ENCODE measurements at places on chromosomes 7 and 10.

GRCh38 chr7:139358541-139359365 lies 941 bp upstream of the LUC7L2 start:
- no peak for DNase-seq

GRCh38 chr10:72344932-72345331 lies 9.8 kb downstream of the DNAJB12 start:
- DNase-seq: no peak

DNA sequence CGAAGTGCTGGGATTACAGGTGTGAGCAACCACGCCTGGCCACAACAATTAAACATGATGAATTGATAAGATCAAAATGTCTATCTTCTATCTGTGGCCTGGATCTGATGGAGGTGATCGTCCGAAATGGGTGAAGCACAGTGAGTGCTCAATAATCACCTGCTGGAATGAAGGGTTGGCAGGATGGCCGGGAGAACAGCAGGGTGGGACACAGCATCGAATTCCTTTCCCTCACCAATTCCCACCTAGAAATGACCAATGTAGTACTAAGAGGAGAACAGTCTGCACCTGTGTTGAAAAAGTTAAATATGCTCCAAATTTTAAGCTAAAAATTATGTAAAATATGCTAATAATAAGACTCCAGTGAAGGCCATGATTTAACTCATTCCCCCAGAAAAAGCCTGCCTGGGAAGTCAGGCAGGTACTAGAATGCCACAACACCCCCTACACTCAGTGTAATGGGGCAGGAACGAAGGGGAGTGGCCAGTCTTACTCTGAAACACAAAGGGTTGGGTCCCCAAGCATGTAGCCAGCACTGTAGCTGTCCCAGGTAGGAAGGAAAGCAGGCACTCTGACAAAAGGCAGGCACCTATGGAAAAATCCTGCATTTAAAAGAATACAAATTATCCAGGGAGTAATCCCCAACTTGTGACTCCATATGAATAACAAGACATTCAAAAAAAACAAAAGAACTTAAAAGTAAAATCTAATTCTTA lies 110.3 kb downstream of the VPS41 start:
- peak; percentile 70 for DNase-seq

GRCh38 chr10:4803822-4804221 lies 22.2 kb upstream of the AKR1E2 start:
- DNase-seq: no peak

DNA sequence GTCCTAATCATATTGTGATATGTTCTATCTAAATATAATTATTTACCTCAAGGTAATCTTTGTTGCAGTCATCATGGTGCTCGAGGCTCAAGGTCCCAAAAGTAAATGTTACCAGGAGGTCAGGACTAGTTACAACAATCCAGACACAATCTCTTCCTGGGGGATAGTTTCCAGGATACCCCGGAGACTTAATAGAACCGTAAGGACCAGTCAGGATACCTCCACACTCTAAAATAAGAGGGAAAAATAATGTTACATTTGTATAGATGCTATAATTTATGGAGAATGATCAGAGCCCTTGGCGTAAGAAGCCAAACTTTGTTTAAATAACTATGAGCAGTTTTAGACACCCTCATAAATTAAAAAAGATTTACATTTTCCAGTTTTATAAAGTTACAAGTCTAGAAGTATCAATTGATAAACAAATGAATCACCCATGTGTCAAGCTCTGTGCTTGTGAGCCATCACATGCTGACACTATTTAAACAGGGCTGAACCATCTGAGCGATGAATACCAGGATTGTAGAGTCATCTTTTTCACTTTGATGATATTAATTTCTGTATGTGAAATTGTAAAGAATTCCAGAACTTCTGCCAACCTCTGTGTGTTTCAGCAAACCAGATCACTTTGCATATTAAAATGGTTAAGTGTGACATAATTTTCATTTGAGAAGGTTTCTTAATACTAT lies 41.3 kb downstream of the CUBN start:
- no peak for DNase-seq

- DNase-seq: no peak
Measured at GRCh38 chr7:70288781-70289456, 690.6 kb downstream of the AUTS2 start.

- DNase-seq: no peak
Measured at GRCh38 chr10:104485632-104486031, 132.0 kb downstream of the CFAP58 start.

DNA sequence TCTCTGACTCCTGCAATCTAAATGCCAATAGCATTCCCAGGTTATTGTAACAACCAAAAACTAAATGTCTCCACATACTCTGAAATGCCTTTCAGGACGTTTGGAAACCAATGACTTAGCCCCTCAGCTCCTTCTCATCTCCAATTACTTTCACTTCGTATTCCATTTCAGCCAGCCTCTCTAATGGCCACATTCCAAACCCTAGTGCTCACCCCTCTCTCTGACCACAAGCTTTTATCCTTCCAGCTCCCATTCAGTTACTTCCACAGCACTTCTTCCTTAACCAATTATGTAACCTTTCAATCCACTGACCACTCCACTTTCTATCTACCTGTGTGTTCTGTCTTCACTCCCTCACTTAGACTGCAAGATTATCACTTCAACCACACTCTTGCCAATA lies 4.3 kb downstream of the NOC3L start:
- no peak for DNase-seq

DNA sequence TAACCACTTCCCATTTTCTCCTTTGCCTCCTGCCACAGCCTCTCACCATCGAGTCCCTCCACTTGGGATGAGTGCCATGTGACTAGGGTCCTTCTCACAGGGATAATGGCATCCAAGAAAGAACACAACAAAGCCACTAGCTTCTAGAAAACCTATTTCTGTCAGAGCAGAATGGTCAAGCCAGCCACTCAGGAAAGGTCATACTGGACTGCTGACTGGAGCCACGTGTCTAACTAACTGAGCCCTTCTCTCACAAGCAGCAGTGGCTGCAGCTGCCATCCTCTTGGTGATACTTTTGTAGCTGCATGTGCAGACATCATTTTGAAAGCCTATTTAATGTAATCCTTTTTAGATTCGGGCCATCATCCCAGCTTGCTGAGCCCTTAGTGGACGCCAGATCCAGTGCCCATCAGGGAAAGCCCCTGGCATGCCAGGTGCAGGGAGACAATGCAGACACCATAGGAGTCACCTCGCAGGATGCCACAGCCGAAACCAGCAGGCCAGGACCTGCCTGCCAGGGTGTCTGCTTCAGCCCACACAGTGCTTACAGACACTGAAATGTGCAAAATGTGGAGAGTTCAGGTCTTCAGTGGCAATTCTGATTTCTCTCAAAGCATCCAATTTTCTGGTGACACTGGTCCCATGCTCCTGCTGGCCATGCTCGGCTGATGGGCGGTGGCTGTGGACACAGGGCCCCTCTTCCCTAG lies 98.3 kb upstream of the DDC start:
- DNase-seq: no peak

GRCh38 chr7:153386556-153386955 lies 627.0 kb downstream of the ACTR3B start:
- DNase-seq: no peak

GRCh38 chr10:98338318-98338717 lies 70.3 kb upstream of the LOXL4 start:
- DNase-seq: no peak

DNA sequence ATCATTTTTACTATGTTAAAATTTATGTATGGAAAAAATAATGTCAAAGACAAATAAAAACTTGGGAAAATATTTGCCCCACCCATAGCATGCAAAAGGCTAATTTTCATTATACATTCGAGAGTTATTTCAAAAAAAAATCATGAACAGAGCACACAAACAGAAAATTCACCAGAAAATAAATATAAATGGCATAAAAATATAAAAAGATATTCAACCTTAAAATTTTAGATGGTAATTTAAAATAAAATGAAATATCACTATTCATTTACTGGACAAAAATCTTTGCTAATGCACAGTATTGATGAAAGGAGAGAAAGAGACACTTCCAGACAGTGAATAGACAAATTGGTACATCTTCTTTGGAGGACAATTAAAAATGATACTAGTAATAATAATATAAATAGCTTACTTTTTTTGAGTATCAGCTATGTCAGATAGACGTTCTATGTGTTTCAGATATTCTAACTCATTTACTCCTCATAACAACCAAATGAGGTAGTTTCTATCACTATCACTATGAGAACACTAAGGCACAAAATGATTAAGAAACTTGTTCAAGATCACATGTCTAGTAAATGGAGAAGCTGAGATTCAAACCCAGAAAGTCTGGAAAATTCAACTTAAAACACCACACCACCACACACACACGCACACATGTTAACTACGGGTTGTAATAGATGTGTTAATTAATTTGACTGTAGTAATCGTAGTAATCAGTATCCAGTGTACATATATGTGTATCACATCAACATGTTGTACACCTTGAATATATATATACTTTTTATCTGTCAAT lies 63.0 kb downstream of the CCDC71L start:
- no peak for DNase-seq

DNA sequence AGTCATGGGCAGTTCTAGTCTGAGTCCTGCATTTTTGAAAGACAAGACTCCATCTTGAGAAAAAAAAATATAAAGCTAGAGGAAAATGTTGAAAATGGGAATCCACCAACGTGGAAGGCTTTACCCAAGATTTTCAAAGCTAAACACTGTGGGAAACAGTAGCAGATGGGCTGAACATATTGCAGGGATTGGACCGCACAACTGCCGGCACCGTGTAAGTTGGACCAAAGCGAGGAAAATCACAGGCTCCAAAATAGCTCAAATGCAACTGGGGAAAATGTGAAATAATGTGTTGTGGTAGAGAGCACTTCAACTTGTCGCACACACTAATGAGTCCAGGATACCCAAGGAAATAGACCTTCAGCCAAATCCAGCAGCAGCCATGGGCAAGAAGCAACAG lies 26.4 kb upstream of the ADRB1 start:
- no peak for DNase-seq

- DNase-seq: no peak
Measured at GRCh38 chr10:15444105-15445005, 73.3 kb upstream of the FAM171A1 start.

- peak; percentile 31 for DNase-seq
Measured at GRCh38 chr10:25493122-25493893, 318.5 kb downstream of the GPR158 start.

- DNase-seq: peak; percentile 26
Measured at GRCh38 chr7:137943132-137943551, 58.7 kb downstream of the CREB3L2 start.

DNA sequence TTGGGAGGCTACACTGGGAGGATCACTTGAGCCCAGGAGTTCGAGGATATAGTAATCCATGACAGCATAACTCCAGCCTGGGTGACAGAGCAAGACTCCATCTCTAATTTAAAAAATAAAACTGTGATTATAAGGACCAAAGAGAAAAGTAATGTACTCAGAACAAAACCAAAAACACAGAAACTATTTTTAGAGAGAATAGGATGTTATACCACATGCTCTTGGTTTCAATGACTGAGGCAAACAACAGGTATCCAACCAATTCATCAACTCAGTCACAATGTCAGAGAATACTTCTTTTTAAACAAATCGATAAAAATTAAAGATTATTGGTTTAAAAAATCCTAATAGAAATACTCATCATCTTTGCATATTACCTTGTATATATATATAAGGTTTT lies 186.7 kb downstream of the TPK1 start:
- DNase-seq: no peak

GRCh38 chr10:105758209-105758998 lies 1117.3 kb downstream of the SORCS3 start:
- DNase-seq: no peak

DNA sequence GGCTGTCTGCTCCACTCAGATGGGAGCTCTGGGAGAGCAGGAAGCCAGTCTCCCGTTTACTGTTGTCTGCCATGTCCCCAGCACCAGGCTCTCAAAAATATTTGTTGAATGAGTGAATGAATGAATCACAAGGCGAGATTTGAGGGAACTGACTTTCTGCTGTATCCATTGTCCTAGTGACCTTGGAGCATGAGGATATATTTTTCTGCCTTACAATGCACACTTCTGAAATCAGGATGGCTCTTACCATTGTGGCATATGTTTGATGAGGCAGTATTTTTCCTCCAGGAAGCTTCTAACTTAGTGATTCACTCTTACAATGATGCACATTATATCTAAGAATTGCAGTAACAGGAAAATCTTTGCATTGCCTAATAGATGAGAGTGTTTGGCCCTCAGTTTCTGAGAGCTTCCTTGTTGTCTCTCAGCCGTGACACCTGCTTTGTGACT lies 136.4 kb downstream of the RPS24 start:
- no peak for DNase-seq

GRCh38 chr10:64468219-64468618 lies 947.0 kb downstream of the REEP3 start:
- no peak for DNase-seq

DNA sequence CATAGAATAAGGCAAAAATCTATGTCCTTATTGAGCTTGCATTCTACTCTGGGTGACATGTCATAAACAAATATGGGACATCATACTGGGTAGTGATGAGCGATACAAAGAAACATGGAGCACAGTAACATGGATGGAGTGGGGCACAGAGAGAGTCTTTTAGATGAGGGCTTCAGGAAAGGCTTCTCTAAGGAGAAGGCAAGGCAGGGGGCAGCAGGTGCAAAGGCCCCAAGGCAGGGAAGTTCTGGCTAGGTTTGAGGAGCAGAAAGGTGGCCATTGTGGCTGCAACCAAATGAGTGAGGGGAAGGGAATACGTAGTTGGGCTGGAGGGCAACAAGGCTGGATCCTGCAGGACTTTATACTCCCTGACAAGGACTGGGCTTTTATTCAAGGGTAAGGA lies 211.4 kb downstream of the HERPUD2 start:
- DNase-seq: no peak

DNA sequence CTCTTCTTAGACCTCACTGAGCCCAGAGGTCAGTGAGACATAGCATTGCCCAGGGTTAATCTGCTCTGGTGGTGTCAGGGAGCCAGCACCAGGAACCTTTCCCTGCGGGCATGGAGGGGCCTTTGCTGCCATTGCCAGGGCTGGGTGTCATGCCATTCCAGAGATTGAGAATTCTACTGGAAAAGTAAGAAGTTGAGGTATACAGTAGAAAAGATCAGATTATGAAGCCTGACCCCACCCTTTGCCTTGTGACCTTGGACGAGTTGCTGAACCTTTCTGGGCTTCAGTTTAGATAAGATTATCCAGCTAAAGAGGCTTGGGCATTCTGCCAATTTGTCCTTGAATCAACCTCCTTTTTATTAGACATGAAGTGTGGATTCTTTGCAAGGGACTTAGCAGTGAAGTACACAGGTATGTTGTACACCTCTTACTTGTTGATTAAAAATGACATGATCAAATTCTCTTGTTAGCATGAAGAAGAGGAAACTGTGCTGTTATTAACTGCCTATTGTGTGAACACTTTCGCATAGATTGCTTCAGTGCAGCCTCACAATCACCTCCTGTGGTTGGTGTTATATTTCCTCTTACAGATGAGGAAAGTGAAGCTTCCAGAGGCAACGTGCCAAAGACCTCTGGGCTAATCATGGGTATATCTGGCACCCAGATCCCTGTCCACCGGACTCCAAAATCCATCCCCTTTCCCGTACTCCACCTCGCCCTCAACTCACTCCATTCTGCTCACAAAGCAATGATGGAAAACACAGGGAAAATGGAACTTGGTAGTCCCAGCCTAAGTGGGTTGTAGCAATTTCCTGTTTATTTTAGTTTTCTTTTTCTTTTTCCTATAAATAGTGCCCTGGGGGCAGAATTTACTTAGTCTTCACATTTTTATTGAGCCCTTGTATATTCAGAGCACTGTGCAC lies 151.3 kb downstream of the CAMK1D start:
- no peak for DNase-seq

Data from WTC11 (cell line).